ENCODE measurements at places on chromosomes 1 and 21.
A peak's percentile ranks its signal among the peaks of the same experiment; 100 is the strongest.

- DNase-seq: no peak
Observed at GRCh38 chr21:43864962-43865539, at the start of gene AGPAT3. Gene AGPAT3 (plus strand): TSS chr21:43865223. CDS start chr21:43959682, 94,459 bp downstream.

DNA sequence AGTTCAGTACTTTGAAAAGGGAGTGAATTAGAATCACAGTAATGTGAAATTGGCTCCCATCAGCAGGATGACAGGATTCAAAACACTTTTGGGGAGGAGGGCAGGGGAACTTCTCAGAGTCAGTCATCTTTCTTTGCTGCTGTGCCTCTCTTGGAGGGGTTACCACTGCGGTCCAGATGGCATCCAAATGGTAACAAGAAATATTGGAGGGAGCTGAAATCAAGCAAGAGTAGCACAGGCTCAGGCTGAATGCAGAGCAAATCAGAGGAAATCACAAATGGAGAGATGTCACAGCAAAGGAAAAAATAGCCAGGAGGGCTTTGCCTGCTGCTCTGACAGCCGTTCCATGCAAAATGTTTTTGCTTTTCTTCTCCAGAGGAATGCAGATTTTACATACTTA lies 75.0 kb upstream of the C8B start:
- DNase-seq: no peak

- no peak for DNase-seq
Observed at GRCh38 chr1:172252321-172252720, 168.2 kb upstream of the C1orf105 start.

- no peak for DNase-seq
Observed at GRCh38 chr1:96730574-96731298, 9.2 kb downstream of the PTBP2 start.

DNA sequence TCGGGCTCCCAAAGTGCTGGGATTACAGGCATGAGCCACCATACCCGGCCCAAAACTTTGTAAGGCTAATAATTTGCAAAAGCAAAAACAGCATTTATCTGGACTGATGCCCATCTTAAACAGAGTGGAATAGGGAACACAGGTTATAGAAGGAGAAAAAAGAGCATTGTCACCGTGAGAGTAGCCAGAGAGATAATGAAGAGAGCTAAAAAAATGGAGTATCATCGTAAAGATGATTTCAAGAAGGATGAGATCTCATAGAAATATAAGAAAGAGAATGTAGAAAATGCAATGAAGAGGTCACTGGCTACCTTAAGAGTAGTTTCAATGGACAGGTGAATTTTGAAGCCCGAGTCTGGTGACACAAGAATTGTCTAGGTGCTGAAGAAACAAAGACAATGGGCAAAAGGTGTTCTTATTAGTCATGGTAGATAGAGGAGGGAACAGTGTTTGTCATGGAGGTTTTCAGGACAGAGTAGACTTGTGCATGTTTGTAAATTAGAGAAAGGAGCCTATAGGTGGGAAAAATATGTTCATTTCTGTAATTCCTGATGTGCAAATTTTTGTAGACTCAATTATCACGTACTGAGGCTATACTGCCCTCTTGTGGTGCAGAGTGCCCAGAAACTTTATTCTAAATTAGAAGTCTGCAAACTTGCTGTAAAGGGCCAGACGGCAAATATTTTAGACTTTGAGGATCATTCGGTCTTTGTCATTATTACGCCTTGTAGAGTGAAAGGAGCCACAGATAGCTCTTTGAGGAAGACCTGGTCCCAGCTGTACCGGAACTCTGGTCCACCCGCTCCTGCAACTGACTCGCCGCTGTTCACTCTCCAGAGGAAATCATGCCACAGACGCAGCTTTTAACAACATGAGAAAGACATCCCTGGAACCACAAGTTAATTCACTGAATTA lies 8.1 kb upstream of the TMEM183A start:
- DNase-seq: peak; percentile 29

- DNase-seq: peak; percentile 10
Observed at GRCh38 chr1:156692925-156693847, 12.2 kb downstream of the CRABP2 start.

GRCh38 chr1:37633938-37634243 lies 801 bp downstream of the RSPO1 start:
- DNase-seq: no peak

DNA sequence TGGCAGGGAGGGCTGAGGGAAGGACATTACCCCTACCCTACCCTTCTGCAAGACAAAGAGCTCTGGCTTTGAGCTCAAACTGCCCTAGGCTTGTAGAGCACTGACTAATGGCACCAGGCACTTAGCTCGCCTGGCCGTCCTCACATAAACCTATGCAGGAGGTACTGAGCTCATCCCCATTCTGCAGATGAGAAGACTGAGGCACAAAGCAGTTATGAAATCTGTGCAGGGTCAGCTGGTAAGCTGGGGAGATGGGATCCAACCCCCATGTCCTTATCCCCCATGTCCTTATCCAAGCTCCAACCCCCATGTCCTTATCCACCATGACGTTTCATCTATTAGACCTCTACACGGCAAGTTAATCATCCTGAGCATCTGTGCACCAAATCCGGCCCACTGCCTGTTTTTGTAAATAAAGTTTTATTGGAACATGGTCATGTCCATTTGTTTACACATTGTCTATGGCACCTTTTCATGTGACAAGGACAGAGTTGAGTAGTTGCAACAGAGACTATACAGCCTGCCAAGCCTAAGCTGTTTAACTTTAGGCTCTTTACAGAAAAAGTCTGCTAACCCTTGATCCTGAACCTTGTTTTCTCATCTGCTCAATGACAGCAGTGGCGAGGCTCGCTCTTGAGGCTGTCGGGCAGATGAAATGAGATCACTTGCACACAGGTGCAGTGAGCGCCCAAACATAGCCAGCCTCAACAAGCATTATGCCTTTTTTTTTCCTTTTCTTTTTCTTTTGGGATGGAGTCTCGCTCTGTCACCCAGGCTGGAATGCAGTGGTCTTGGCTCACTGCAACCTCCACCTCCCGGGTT lies 86.8 kb downstream of the FBXO2 start:
- no peak for DNase-seq

GRCh38 chr1:243596431-243597062 lies 253.5 kb downstream of the AKT3 start:
- DNase-seq: no peak

GRCh38 chr1:71640116-71640515 lies 559.3 kb upstream of the ZRANB2 start:
- no peak for DNase-seq

- DNase-seq: no peak
Observed at GRCh38 chr1:231670755-231671154, 44.2 kb downstream of the DISC1 start.

Data from NCI-H748 treated with DMSO at 0.1 percent for 48 hours (cell line).